ENCODE measurements at places on chromosomes 3 and 15.

DNA sequence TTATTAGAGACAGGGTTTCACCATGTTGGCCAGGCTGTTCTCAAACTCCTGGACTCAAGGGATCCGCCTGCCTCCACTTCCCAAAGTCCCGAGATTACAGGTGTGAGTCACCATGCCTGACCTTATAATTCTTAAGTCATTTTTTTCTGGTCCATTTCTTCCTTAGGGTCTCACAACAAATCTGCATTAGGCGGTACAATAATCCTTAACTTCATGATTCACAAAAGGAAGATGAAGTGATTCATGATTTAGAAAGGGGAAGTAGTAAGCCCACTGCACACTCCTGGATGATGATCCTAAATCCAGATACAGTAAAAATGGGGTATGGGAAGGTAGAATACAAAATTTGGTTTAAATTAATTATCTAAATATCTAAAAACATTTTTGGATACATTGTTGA, 45.0 kb upstream of the TKT start:
- no peak for DNase-seq

DNA sequence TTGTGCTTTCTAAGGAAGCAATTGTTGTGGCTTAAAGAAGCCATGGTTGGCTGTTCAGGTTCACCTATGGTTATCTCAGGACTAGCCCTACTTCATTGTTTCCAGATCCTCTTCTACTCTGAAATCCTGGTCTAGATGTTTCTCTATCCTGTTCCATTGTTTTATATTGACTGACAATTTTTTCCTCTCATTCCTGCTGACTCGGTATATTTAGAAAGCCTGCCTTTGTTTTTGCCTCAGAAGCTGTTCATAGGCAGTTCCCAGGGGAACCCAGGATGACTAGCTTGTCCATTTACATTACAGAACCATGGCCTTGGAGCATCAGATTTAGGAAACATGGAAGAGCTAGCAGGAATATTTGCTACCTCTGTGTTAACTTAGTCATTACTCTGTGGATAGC, 64.0 kb downstream of the SLC9C1 start:
- DNase-seq, result no peak

DNA sequence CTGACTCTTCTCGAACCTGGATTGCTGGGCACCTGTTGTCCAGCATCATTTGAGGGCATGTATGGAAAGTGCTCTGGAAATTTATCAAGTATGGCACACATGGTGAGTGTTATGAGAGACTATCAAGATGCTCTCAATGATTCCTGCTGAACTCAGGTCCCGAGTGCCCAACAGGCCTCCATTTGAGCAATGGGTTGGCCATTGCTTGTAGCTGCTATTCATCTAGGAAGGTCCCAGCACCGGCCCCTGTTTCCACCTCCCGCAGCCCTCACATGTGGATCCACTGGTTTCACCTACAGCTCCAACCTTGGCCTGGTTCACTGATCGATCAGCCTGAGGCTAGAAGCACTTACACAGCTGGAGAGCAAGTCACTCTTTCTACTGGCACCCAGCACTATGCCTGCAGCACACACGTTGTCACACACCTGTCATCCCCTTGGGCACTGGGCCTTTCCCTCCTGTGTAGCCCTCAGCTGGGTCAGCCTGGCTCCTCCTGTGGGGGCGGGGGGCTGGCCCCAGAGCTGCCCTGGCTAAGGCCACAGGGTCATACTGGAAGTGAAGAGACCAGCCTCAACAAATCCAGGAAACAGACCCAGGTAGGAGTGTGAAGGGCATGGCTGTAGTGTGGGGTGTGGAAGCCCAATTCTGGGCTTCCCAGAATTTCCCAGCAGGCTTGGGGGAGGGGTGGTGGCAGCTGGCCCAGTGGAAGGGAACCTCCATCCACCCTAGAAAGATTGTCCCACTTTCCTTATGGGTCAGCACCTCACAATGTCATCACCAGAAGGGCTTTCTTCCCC, 41.7 kb upstream of the SMAD3 start:
- no peak for DNase-seq

DNA sequence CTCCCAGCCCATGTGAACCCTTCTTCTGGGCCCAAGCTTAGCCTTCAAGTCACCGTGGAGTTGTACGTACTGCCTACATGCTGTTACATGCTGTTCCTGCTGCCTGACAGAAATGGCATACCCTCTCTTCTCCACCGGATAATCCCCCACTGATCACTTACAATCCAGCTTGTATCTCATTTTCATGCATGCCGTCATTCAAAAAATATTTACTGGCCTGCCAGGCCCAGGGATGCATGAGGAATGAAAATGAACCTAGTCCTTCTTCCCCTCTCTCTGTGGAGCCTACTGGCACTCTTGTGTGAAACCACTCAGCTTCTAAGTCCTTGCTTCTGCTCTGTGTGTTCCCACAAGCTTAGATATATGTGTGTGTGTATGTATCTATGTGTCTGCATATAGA, 60.6 kb downstream of the WNT5A start:
- DNase-seq, result no peak

GRCh38 chr3:76997733-76998132, 42.2 kb upstream of the ROBO2 start:
- no peak for DNase-seq

GRCh38 chr3:105304487-105304886, 62.2 kb upstream of the ALCAM start:
- DNase-seq, result no peak

DNA sequence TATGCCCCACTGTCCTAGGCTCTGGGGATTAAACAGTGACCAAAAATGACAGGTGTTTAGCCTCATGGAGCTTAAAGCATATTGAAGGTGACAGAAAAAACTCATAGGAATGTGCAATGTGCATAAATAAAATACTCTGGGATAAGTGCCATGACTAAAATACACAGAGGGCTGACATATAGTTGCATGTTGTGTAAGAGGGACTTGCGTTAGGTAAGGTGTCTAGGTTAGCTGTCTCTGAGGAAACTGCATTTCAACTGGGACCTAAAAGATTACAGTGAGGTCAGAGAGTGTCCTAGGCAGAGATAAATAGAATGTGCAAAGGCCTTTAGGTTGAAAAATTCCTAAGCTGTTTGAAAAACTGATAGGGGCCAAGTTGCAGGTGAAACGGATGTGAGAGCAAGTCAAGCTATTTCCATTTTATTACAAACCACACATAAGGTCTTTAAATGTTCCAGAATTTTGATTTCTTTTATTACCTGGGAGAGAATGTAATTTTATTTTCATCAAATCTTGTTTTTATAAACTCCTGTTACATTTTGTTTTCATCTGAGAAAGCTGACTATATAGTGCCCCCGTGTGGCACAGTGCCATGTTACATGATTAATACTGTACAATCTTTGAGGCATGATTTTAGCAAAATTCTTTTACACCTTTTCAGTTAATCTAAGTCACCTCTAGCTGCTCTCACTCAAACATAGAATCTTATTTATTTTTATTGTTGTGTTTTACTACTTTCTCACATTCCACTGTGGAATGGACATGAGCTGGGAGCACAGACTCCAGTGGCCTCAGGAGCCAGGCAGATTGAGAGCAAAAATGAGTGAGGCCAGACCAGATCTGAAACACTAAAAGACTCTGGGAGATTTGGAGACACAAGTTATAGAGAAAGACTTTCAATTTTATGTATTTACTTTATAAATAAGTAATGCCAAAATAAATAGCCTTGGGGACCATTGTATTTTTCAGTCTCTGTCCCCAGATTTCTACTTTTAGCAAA, 259.6 kb upstream of the ZNF717 start:
- no peak for DNase-seq

DNA sequence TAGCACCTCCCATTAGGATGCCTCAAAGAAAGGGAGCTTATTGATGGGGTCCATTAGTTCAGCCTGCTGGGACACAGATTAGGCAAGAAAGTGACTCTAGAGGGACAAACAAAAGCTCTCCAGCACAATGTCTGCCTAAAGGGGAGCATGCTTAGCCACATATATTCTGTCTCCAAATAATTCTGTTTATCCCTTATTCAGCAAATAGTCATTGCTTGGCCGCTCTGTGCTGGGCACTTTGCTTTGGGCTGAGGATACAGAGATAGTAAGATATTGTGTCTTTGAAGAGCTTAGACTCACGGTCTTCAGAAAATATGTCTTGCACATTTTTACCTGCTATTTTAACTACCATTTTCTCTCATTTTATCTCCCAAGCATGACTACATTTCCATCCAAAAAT, 159.8 kb downstream of the SYNPR start:
- DNase-seq, result no peak

DNA sequence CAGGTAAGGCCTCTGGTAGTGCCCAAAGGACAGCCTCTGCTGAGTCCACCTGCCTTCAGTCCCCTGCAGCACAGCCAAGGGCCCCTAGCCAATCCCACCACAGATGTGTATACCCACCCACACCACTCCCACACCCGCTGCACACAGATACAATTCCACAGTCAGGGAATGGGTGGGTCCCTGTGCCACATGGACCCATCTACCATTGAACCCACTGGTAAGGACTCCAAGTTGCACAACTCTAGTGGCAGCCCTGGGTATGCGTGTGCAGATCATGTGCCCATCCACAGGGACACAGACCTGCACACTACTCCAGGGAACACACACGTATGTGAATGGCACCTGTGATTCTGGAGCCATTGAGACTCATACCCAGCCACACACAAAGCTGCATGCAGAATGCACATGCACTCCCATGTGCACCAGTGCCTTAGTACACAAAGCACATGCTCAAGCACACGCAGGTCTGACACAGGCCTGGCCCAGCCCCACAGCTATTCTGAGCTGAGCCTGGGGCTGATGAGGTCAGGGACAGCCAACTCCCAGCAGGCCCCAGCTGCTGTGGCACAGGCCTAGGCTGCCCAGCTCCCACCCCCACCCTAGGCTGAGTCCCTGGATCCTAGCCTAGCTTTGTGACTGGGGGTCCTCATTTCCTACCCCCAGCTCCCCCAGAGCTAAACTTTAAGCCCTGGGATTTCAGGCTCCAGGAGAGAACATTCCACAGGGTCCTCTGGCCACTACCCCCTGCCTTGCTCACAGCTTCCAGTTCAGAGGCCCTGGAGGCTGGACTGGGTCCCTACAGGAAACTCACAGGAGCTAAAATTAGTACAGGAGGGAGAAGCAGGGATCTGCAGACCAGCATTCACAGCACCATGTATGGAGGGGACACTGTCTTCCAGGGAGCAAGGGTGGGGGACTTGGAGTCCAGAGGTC, 2.7 kb upstream of the ALS2CL start:
- no peak for DNase-seq

- DNase-seq, result no peak
Observed at GRCh38 chr15:89673165-89673512, 6.0 kb downstream of the PLIN1 start.

GRCh38 chr15:25884370-25884769, 21.2 kb upstream of the ATP10A start:
- no peak for DNase-seq

- no peak for DNase-seq
Observed at GRCh38 chr3:14605744-14606143, 45.8 kb upstream of the CCDC174 start.

GRCh38 chr15:32750979-32751378, 33.2 kb downstream of the GREM1 start:
- no peak for DNase-seq

DNA sequence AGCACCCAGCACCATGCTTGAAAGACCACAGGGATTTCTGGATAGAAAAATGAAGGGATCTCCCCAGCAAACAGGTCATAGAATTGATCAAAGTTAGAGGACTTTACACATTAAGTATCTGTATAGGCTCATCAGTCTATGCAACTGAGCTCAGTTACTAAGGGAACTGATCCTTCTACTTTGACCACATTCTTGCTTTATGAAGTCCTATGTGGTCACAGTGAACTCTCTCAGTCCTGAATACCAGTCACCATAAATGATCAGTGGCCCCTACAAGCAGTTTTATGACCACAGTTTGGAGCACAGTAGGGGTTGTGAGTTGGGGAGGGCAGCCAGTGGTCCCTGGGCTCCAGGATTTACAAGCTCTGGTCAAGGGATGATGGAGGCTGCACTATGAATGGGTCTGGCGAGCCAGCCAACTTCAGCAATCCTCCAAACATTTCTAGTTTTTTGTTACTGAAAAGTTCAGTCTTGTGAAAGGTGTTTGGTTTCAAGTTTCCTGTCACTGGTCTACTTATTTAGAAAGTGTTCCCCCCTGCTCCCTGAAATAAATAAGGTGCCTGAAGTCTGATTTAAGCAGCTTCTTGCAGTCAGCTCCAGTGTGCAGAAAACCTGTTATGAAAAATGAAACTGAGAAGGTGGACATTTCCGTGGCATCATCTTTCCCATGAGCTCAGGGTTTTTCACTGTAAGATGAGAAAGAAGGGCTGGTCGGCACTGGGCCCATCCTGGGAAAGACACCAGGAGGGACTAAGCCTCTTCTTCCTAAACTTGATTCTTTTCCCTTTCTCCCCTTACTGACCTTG, 75.5 kb downstream of the DAPK2 start:
- DNase-seq, result no peak

DNA sequence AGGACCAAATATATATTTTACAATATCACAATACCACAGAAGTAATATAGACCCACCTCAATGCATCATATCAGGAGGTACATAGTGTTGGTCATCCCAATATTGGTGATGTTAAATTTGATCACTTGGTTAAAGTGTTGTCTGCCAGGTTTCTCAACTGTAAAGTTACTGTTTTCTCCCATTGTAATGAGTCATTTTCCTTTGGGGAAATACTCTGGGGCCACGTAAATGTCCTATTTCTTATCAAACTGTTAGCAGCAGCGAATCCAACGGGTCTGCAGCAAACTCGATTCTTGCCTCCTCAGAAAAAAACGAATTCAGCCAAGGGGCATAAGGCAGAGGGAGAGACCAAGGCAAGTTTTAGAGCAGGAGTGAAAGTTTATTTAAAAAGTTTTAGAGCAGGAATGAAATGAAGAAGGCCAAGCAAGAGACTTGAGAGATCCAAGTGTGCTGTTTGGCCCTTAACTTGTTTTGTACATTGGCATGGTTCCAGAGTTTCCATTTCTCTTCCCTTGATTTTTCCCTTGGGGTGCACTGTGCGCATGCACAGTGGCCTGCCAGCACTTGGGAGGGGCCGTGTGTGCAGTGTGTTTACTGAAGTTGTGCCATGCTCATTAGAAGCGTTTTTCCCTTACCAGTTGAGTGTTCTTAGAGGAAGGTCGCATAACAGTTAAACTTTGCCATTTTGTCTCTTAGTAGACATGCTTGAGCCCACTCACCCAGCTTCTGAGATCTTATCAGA, 512.5 kb downstream of the AGBL1 start:
- DNase-seq, result no peak

GRCh38 chr3:31188112-31188511, 293.7 kb upstream of the GADL1 start:
- DNase-seq, result no peak

- DNase-seq, result no peak
Observed at GRCh38 chr15:62495670-62496614, 330.9 kb upstream of the C2CD4B start.

GRCh38 chr15:67198157-67198754, 56.2 kb downstream of the AAGAB start:
- no peak for DNase-seq

- no peak for DNase-seq
Observed at GRCh38 chr3:57077630-57078343, 17.3 kb downstream of the SPATA12 start.

GRCh38 chr15:57504599-57504940, 87.1 kb upstream of the MYZAP start:
- DNase-seq, result no peak

- DNase-seq, result no peak
Observed at GRCh38 chr3:30228302-30228631, 378.1 kb upstream of the TGFBR2 start.
